Left ventricle myocardium inferior (tissue), 1 donor: ENCODE measurements at places on chromosomes 6 and 20. TPM values are rescaled to one million over a fixed set of nuclear protein-coding genes. Genes with fewer than 3 reads are reported as not detected.

DNA sequence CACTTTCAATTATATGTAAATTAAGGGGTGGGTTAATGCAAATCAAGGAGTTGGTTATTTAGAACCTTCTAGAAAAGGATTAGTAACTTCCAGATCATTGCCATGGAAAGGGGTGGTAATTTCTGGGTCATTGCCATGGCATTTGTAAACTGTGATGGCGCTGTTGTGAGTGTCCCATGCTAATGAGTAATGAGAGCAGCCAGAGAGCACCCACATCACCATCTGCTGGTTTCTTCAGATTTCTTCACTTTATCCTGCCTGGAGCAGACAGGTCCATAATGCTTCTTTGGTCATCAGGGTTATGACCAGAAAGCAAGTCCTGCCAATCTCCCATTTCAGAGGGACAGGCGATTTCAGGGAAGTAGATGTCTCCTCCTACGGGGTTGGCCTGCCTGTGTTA lies 311.3 kb upstream of the CNR1 start:
- DNase-seq = no peak

DNA sequence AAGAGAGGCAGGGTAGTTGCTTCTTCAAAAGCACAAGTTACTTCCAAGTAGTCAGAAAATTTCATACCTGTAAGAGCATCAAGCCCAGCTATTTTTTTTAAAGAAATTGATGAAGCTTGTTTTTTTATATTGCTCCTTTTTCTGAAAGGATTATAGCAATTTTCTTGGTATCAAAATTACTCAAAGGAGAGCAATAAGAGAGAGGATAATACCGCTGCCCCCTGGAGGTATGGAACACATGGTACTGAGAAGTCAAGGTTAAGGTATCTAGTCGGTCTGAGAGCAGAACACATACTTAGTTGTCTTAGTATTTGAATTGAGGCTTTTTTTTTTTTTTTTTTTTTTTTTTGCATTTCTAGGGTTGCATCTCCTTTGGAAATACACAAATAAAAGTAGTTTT lies 59.4 kb downstream of the ADGRF5 start:
- DNase-seq = no peak

Gene GPSM3
- total RNA-seq = 5.0 TPM

Gene SMOC2
- 14.4 TPM for total RNA-seq

Gene NDUFAF4
- total RNA-seq = 97.1 TPM
